ENCODE measurements at places on chromosomes 11 and 22.

DNA sequence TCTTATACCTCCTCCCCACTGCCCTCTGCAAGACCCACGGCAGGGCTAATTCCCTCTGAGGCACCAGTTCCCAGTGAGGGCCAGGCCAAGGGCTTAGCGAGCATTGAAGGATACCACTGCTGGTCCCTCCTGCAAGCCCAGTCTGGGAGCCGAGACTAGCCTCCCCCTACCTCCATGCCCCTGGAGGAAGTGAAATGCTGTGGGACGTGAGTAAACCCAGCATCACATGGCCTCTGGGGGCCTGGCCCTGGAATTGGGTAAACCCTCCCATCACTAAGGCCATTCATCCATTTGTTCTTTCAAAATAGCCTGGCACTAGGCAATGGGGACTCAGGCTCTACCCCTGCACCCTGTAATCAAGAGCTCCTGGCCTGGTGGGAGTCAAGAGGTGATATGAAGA, 24.7 kb downstream of the ARAP1 start:
- DNase-seq: no peak

- no peak for DNase-seq
Measured at GRCh38 chr11:8757047-8757446, 74.5 kb downstream of the RPL27A start.

GRCh38 chr22:19143967-19144400, 467 bp downstream of the ESS2 start:
- peak; percentile 45 for DNase-seq

GRCh38 chr22:36279219-36279666, 26.3 kb downstream of the APOL1 start:
- DNase-seq: no peak

GRCh38 chr11:111352231-111352746, 26.8 kb downstream of the POU2AF1 start:
- DNase-seq: no peak

DNA sequence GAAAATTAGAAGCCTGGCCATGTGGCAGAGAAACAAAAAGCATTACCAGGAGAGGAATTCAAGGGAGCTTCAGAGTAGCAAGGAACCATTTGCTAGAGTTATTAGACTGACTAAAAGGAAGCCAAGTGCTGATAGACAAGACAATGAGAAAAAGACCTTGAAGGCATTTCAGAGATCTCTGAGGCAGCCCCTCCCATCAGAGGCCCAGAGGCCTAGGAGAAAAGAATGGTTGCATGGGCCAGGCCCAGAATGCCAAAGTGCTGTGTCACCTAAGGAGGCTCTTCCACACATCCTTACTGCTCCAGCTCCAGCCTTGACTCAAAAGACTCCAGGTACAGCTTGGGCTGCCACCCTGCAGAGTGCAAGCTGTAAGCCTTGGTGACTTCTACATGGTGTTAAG, 61.8 kb upstream of the POU2AF2 start:
- DNase-seq: no peak

- no peak for DNase-seq
Measured at GRCh38 chr11:42337786-42338455, 878.5 kb upstream of the LRRC4C start.

GRCh38 chr11:25197515-25197914, 700.7 kb downstream of the LUZP2 start:
- no peak for DNase-seq

GRCh38 chr11:103051151-103051801, 40.7 kb downstream of the DCUN1D5 start:
- DNase-seq: no peak

- peak; percentile 52 for DNase-seq
Measured at GRCh38 chr22:30591191-30591587, 521 bp downstream of the PES1 start.

- DNase-seq: no peak
Measured at GRCh38 chr11:36890841-36891240, 292.8 kb upstream of the RAG2 start.

- DNase-seq: no peak
Measured at GRCh38 chr22:37647317-37647716, 7.8 kb downstream of the SH3BP1 start.

DNA sequence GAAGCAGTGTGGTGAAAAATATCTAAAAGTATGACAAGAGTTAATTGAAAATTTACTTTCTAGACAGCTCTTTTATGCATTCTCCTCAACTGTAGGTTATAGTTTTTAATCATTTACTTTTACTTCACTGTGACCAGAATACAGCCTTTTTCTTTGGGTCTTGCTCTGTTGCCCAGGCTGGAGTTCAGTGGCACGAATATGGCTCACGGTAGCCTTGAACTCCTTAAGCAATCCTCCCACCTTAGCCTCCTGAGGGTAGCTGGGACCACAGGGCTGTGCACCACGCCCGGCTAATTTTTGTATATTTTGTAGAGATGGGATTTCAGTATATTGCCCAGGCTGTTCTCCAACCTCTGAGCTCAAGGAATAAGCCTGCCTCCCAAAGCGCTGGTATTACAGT, 5.3 kb downstream of the SC5D start:
- no peak for DNase-seq

- DNase-seq: no peak
Measured at GRCh38 chr11:36558571-36559413, 9.0 kb upstream of the RAG1 start.

DNA sequence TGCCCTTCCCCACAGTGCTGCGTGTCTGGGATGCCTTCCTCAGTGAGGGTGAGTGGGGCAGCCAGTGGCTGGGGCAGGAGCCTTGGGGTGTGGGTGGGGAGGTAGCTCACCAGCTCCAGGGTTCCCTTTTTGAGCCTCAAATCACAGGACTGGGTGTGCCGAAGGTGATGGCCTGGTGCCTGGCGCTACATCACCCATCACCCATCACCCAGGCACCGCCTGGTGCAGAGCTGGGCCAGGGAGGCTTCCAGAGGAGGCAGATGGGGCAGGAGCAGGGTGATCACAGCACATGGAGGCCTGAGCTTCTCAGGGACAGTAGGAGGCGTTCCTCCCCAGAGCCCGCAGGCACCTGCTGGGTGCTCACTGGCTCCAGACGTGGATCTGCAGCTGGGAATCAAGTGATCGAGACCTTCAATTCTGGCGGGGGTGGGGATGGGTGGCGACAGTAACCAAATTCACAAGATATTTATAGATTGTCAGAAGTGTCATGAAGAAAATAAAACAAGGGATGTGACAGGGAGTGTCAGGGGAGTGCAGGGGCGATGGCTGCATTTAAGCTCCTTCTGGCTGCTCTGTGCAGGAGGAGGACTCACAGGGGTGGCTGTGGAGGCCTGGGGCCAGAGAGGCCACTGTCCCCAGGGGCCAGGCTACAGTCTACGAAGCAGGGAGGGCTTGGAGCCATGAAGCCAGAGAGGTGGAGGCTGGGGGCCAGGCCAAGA, 3.2 kb downstream of the TBC1D10C start:
- no peak for DNase-seq

GRCh38 chr11:59510941-59511589, at the start of gene OR4D9:
Gene OR4D9, plus strand, starts transcription at chr11:59511539. Its CDS starts 3,374 bp downstream, at chr11:59514913.
- DNase-seq: peak; percentile 19

GRCh38 chr11:2409611-2410468, 9.3 kb downstream of the TSSC4 start:
- DNase-seq: no peak

- no peak for DNase-seq
Measured at GRCh38 chr11:16895306-16895705, 118.9 kb downstream of the PLEKHA7 start.

DNA sequence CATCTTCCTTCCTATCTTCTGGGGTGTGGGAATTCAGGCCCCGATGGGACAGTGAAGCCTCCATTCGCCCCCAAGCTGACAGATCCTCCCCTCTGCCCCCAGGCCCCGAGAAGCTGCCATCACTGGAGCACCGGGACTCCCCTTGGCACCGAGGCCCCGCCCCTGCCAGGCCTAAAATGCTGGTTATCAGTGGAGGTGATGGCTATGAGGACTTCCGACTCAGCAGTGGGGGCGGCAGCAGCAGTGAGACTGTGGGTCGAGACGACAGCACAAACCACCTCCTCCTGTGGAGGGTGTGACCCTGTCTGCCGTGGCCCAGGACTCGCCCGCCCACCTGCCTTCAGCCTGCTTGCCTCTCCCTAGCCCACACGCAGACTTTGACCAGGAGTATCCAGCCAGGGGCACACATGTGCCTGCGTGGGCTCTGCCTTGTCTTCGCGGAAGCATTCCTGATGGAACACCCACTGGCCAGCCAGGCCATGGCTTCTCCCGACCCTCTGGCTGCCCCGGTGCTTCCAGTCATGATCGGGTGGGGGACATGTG, 8.6 kb upstream of the RELT start:
- DNase-seq: peak; percentile 20

GRCh38 chr22:44839061-44839460, 86.7 kb downstream of the ARHGAP8 start:
- no peak for DNase-seq

DNA sequence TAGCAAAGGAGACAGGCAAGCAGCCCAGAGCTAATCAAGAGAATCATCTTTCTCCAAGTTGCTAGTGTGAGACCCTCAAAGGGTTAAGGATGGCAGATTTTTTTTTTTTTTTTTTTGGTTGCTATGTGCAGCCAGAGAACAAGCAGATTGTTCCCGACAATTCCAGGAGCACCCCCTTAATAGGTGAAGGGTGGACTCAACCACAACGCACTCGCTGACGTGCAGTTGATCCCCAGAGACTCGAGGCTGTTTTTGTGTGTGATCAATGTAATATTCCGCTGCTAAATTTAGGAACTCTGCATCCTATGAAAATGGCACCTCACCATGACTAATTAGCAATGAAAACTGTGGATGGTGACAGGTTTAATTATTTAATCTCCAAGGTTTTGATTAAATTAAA, 789.0 kb downstream of the KCNA4 start:
- no peak for DNase-seq

- no peak for DNase-seq
Measured at GRCh38 chr11:74319139-74319816, 7.8 kb upstream of the P4HA3 start.

- DNase-seq: no peak
Measured at GRCh38 chr11:130848361-130849214, 67.7 kb downstream of the SNX19 start.

GRCh38 chr11:118645066-118645715, 34.3 kb downstream of the TREH start:
- no peak for DNase-seq

GRCh38 chr22:43440556-43440955, 28.7 kb downstream of the MPPED1 start:
- DNase-seq: no peak

- DNase-seq: no peak
Measured at GRCh38 chr22:36611241-36611976, 82.4 kb upstream of the EIF3D start.

DNA sequence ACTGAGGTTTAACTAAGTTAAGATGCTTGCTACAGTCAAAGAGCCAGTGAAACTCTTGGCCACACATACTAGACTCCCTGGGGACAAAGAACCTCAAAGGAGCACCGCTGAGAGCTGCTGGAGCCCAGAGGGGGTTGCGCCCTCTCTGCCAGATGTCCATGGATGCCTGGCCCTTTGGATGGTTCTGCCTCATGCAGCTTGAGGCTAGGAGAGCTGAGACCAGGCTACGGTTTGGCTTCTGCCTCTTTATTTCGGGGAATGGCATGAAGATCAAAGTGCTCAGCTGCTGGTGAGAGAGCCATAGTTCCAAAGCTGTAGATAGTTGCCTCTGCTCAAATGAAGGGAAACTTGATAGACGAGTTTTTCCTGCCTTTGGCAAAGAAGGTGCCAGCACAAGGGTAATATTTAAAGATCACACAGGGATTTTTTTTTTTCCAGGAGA, 43.0 kb downstream of the RASSF10 start:
- DNase-seq: no peak

DNA sequence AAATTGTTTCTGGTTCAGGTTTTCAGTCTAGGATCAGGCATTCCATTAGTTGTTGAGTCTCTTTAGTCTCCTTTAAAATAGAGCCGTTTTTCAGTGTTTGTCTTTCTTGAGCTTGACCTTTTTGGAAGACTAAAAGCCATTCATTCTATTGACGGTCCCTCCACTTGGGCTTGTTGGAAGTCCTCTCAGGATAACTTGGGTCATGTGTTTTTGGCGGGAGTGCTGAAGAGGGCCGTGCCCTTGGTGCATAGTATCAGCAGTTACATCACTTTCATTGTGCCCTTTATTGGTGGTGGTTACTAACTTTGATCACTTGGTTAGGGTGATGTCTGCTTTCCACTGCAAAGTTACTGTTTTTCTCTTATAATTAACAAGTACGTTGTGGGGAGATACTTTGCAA, 20.8 kb downstream of the CECR2 start:
- DNase-seq: no peak

Data from hematopoietic multipotent progenitor cell treated with erythropoietin and hydrocortisone succinate and interleukin-3 and kit ligand, for 8 days (in vitro differentiated cells).